Esophagus muscularis mucosa (tissue), 4 donors: ENCODE measurements at places on chromosomes 5 and 9.

DNA sequence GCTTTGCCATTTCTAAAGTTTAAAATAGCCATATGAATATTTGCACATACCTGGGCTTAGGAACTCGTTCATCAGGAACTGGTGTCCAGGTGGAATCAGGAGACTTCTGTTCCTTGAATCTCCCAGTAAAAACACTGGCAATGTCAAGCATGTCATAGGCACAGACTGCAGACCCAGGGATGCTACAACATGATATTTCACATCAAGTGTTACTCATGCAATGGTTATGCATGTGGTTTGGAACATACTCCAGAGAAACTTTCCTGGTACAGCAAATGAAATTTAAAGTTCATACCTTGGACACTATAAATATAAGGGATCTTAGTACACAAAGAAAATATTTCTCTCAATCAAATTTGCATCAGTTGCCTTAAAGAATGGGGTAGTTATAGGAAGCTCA lies 92.2 kb downstream of the SEMA6A start:
- no peak for DNase-seq

DNA sequence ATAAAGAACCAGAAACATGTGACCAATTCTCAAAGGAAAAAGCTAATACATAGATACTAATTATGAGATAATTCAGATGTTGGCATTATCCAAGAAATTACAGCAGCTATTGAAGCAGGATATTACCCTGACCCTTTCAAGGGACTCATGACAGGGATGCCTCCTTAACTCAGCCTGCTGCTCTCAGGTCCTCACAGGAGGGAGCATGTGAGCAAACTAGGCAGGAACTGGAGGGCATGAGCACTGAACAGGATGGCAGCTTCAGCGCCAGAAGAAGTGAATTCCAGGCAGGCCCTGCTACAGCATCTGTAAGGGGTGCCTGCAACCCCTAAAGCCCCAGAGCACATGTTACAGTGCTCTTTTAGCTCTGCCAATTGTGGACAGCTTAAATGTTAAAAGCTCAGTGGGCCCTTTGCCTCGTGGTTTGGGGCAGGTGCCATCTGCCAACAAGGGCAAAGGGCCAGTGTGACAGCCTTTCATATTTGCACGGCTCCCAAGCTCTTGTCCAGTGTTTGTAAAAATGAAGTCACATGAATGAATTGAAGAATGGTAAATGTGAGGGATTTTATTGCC lies 464.7 kb upstream of the COX7C start:
- DNase-seq = no peak

GRCh38 chr9:132404228-132404881 lies 2.3 kb downstream of the TTF1 start:
- no peak for DNase-seq

- no peak for DNase-seq
Observed at GRCh38 chr5:59430066-59430685, 463.4 kb downstream of the PDE4D start.

DNA sequence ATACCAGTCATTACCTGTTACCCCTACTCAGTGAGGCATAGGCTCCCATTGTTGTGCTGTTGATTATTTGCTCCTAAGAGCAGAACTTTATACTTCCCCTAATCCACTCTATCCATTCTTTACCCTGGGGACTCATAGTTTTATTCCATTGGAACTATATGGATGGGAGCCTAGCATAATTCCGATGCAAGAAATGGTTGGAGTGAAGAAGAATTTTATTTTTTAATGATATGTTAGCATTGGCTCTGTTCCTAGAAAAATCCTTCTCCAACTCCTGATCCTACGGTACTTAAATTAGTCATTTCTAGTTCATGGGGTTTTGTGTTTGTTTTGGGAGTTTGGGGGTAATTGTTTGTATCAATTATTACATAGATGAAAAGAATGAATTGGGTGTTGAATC lies 191.5 kb downstream of the GOLPH3 start:
- no peak for DNase-seq

- no peak for DNase-seq
Observed at GRCh38 chr5:53008751-53009150, 19.6 kb downstream of the ITGA2 start.

- no peak for DNase-seq
Observed at GRCh38 chr5:87129046-87129445, 138.6 kb upstream of the RASA1 start.

DNA sequence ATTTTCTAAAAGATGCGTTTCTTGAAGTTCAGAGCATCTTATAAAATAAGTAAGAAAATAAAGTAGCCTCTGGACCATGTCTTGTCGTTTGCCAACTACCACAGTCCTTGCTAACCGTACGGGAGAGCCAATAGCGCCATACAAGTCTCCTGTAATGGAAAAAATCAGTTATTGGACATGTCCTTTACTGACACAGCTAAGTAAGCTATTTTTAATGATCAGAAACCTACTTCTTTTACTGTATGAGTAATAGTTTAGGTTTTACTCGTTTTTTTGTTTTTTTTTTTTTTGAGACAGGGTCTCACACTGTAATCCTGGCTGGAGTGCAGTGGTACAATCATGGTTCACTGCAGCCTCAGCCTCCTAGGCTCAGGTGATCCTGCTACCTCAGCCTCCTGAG lies 37.7 kb upstream of the RAPGEF6 start:
- no peak for DNase-seq

DNA sequence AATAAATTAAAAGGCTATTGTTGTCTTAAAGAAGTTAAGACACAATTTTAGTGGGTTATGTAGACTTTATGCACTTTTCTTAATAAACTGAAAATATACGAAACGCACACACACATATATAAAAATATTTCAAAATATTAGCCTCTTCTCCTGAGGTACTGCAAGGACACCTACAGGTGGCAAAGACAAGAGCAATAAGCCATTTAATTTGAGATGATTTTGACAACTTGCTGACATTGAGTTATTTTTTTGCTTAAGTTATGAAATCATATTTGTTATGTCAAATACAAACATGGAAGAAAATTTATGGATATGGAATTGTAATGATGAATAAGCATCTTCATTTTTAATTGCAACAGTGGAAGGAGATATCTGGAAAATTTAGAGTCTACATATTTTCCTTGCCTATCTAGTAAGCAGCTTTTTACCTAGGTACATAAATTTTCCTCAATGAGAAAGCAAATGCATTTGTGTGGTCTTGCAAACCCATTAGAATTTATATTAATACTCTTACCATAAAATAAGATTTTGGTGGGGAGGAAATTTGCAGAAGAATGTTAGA lies 301.6 kb downstream of the ISL1 start:
- DNase-seq = no peak

DNA sequence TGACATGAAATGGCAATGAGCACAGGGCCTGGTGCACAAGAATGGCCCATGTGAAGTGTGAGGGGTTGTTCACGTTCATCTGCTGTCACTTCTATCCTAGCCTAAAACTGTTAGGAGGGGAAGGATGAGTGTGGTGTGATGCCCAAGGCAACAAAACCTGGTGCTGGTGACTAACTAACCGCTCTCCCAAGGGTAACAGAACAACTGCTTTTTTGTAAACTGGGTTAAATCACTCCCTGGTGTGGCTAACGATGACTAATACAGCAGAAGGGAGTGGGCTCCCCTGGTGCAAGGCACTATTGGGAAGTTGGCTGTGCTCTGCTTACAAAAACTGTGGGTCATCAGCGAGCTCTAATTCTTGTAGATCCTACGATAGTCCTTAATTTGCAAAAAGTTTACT lies 103.2 kb upstream of the VCAN start:
- no peak for DNase-seq

- DNase-seq = no peak
Observed at GRCh38 chr9:107243742-107244141, 39.3 kb upstream of the RAD23B start.

DNA sequence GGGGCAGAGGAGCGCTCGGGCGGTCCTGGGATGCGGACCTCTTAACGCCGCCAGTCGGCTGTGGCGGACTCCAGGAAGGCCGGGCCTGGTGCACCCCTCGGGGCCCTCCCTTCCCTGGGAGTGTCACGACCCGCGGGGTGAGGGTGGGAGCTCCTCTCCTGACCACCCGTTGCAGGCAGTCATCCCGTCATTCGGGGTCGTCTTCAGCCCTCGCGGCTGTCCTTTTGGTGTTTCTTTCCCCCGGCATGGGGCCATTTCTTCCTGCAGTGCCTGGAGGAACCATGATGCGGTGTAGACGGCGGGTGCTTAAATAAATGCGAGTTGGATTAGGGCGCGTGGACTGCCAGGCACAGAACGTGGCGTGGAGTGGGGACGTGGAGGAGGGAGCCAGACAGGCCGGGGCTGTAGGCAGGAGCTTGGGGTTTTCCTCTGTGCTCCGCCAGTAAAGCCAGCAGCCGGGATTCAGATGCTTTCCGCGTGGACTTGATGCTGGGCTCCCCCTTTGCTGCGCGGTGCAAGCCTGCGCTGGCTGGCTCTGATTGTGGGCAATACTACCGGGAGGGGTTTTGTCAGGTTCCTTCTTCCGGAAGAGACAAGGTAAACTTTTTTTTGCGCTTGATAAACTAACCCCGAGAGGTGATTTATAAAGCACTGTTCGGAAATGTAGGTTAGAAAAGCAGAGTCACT lies 868 bp downstream of the KDM4C start:
- DNase-seq = peak; percentile 92
